ENCODE measurements at places on chromosomes 5 and 9. TPM values are rescaled to one million over a fixed set of nuclear protein-coding genes. Genes with fewer than 3 reads are reported as not detected.
A peak's percentile ranks its signal among the peaks of the same experiment; 100 is the strongest.

SUSD3 gene
- not detected for total RNA-seq

ANGPTL2 gene
- 17.5 TPM for total RNA-seq

MCC gene
- 27.2 TPM for total RNA-seq

OLFML2A gene
- 148 TPM for total RNA-seq

CDH6 gene
- total RNA-seq = 90.1 TPM

ANKH gene
- total RNA-seq = 20.3 TPM

FAM163B gene
- not detected for total RNA-seq

SLC34A1 gene
- not detected for total RNA-seq

LEAP2 gene
- total RNA-seq = 0.27 TPM

VPS13A gene
- 31.7 TPM for total RNA-seq

INSL6 gene
- total RNA-seq = not detected

DNA sequence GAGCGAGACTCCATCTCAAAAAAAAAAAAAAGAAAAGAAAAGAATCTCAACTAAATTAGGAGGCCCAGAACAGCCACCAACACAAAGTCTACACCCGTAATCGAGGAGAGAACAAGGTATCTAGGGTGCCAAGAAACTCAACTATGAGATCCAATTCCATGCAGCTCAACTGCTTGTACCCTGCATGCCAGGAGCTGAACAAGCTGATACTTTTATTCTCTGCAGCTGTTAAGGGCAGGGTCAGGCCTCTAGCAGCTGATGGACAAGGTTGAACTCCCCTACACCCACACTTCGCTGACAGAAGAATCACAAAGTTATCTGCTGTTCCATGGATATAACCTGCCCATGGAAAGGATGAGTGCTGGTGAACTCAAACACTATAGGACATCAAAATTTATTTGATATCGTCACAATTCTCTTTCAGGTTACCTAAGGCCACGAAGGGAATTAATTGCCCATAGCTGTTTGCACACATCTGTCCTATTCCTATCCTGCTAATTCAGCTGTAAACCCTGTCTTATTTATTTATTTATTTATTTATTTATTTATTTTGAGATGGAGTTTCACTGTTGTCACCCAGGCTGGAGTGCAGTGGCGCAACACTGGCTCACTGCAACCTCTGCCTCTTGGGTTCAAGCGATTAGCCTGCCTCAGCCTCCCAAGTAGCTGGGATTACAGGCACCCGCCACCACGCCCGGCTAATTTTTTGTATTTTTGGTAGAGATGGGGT is 20.7 kb downstream of the UBAP2 start:
- no peak overlapping the region for H3K27ac ChIP-seq
- DNase-seq = no peak

- DNase-seq = peak; percentile 10
- H3K27me3 ChIP-seq = no peaks in the 10 kb centered on the region
- H3K4me3 ChIP-seq = no peak overlapping the region
- no peak overlapping the region for H3K27ac ChIP-seq
Observed at GRCh38 chr5:175025077-175025476, 300.7 kb downstream of the MSX2 start.

DNA sequence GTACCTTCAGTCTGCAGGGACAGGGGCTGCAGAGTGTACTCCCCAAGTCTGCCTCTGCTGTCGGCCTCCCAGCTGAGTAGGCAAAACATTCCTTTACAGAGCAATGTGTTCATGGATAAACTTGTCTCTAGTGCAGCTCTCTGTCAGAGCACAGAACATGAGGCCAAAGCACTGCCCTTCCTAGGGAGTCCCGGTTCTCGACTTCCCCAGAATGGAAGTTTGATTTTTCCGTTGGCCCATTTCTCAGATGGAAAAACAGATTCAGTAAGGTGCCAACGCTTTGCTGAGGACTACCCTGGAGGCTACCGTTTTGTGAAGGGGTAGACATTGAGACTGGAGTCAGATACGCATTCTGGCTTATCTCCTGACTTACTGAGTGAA is 422 bp upstream of the TRIM32 start:
- H3K4me1 ChIP-seq = peaks cover 25% of the 10 kb centered on the region
- no peaks in the 10 kb centered on the region for H3K27me3 ChIP-seq
- DNase-seq = no peak
- H3K27ac ChIP-seq = peak overlapping the region; percentile 71

DNA sequence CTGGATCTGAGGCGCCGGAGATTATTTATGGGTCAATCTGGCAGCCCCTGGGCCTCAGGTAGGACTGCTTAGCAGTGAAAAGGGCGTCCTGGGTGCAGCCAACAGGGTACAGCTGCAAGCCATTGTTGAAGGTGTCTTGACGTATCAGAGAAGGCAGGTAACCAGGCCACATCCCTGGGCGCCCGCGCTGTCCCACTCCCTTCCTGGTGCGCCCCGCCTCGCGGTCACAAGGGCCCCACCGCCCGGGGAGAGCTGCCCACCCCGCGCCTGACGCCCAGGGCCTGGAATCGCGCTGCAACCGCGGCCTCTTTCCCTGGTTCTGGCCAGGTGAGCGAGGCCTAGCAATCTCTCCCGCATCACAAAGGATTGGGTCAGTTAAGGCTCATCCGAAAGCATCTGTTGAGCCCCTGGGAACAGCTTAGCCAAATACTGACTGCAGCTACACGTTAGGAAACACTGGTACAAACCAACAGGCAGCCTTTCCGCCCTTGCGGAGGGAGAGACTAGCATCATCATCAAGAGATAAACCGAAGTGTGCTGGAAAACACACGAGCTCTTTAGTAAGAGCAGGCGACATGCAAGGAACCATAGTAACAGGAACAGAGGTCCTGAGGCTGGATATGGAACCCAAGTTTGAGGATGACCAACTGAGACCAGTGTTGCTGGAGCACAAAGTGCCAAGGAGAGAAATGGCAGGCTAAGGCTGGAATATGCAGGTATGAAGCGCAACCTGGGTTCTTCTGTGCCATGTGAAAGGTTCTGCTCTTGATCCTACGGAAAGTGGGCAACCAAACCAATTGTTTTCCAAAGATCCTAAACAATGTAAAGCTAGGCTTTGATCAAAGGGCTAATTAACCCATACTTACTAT is 3.6 kb downstream of the RPS23 start:
- DNase-seq = no peak
- no peak overlapping the region for H3K4me3 ChIP-seq
- peaks cover 25% of the 10 kb centered on the region for H3K36me3 ChIP-seq
- no peaks in the 10 kb centered on the region for H3K27me3 ChIP-seq

DNA sequence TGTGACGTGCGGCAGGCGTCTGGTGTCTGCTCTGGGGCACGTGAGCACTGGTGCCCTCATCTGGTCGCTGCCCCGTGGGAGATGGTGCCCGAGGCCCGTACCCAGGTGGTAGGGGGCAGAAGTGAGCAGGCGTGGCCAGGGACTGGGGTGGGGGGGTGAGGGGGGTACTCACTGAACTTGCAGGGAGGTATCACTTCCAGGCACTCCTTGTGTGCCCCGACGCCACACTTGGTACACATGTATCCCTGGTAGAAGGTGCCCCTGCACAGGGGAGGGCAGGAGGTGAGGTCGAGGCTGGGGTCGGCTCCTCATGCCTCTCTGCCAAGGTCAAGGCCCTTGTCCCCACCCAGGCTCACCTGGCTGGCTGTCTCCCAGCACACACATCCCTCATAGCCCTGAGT is 45.2 kb upstream of the SARDH start:
- no peak for DNase-seq
- H3K4me3 ChIP-seq = no peak overlapping the region
- H3K36me3 ChIP-seq = no peaks in the 10 kb centered on the region
- no peaks in the 10 kb centered on the region for H3K27me3 ChIP-seq
- H3K27ac ChIP-seq = no peak overlapping the region
- peaks cover 3% of the 10 kb centered on the region for H3K4me1 ChIP-seq

DNA sequence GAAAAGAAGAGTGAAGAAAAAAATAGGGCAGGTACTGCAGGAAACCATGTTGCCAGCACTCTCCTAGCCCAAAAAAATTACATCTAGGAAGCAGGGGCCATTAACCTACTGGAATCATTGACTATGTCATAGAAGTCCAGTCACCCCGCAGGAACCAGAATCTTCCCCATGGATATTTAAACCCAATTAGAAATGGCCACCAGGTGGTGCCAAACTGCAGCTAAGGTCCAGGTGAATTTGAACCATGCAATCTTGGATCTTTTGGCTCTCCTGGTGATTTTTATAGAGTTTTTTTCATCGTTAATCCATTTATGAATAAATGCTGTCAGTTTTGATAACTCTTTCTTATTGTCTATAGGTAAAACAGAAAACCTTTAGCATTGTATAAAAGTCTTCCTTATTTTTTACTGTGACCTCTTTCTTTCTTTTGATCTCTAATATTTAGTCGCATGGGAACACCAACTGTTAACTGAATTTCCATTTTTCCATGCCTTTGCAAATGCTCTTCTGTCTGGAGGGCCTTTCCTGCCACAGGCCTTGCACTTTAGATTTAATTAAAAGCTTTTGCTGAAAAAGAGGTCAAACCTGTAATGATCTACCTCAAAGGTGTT is 147.5 kb upstream of the FGF10 start:
- no peak overlapping the region for H3K4me3 ChIP-seq
- H3K27me3 ChIP-seq = no peaks in the 10 kb centered on the region
- no peaks in the 10 kb centered on the region for H3K36me3 ChIP-seq
- DNase-seq = no peak
- no peak overlapping the region for H3K27ac ChIP-seq

DNA sequence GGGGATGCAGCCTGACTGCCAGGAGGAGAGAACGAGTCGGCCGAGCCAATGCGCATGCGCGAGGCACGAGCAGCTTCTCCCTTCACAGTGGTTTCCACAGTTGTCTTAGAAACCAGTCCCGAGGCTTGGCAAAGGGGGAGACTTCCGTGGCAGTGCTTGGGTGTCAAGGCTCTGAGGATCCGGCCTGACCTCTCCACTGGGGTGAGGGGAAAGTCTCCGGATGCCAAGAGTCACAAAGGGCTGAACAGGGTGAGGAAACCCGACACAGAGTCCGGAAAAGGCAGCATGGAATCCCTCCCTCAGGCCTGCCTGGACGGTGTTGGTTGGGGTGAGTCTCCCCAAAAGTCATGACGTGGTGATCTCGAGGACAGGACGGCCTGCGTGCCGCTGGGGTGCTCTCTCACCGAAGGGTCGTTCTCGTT is 475.5 kb downstream of the SPATA31A7 start:
- DNase-seq = no peak
- no peaks in the 10 kb centered on the region for H3K27me3 ChIP-seq
- no peak overlapping the region for H3K4me3 ChIP-seq
- H3K4me1 ChIP-seq = no peaks in the 10 kb centered on the region

DNA sequence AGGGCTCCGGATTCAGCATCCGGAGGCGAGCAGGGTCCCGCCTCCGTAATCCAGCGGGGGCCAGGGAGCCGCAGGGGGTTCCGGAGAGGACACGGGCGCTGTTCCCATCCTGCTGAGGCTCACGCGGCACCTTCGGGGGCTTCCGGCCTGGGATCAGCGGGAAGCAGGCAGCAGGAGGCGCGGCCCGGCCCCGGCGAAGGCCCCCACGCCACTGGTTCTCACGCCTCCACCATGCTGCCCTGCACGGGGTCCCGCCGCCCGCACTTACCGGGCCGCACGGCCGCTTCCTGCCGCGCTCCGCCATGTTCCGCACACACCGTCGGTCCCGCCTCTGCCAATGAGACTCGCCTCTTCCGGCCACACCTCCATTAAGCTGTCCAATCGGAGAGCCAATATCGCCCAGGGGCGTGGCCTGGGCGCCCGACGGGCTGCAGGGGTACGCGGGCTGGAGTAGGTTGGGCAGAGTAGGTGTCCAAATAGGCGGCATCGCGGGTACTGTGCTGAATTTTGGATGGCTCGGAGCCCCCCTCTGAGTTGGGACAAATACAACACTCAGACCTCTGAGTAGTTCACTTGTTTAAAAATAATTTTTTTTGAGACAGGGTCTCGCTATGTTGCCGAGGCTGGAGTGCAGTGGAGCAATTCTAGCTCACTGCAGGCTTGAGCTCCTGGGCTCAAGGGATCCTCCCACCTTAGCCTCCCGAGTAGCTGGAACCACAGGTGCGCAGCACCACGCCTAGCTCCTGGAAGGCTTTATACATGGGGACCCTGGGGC is at the start of gene SPOUT1:
Gene SPOUT1 (minus strand): TSS at position 318 of the 775 bp plus-strand sequence. CDS start 14 bp downstream, at position 304.
- H3K4me1 ChIP-seq = peaks cover 7% of the 10 kb centered on the region
- H3K36me3 ChIP-seq = peaks cover 5% of the 10 kb centered on the region
- H3K27ac ChIP-seq = peak within 1 kb of the TSS; percentile 57

DNA sequence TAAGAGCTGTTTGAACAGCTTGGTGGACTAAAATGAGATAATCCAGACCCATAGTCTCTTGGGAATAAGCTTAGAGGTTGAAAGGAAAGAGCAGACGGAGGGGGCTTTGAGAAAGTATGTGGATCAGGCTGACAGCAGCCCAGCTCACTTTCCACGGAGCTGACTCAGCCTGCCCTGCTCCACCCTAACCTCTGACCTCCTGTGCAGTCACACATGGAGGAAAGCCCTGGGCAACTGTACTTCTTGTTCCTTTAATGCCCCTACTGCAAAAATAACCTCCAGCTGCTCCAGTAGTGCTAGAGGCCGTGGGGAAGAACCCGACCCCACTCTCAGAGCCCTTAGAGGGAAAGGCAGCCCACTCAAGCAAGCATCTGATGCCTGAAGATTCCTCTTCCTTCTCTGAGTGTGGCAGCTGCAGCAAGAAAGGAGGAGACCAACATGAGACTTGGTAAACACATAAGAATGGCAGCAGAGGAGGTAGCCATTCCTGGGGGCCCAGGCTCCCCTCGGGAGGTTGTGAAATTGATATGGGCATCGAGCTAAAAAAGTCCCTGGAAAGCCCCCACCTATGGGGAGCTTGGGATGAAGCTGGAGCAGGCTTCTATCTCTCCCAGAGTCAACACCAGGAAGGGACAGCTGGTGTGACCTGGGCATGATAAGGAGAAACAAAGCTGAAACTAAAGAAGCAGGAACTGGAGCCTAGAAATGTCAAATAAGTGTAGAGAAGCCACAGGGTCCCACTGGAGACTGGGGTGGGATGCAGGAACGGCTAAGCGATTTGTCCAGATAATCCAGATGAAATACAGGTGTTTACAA is 204.3 kb downstream of the PIK3R1 start:
- H3K27me3 ChIP-seq = no peaks in the 10 kb centered on the region
- H3K27ac ChIP-seq = no peak overlapping the region

DNA sequence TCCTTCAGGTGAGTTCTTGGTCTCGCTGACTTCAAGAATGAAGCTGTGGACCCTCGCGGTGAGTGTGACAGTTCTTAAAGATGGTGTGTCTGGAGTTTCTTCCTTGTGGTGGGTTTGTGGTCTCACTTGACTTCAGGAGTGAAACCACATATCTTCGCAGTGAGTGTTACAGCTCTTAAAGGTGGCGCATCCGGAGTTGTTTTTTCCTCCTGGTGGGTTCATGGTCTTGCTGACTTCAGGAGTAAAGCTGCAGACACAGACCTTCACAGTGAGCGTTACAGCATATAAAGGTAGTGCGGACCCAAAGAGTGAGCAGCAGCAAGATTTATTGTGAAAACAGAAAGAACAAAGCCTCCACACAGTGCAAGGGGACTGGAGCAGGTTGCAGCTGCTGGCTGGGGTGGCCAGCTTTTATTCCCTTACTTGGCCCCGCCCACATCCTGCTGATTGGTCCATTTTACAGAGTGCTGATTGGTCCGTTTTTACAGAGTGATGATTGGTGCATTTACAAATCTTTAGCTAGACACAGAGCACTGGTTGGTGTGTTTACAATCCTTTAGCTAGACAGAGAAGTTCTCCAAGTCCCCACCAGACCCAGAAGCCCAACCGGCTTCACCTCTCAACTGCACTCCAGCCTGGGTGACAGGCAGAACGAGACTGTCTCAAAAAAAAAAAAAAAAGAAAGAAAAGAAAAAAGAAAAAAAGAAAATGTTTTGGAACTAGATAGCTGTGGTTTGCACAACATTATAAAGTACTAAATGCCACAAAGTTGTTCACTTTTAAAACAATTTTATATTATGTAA is 9.1 kb upstream of the ERMP1 start:
- no peak overlapping the region for H3K27ac ChIP-seq
- H3K36me3 ChIP-seq = no peaks in the 10 kb centered on the region
- H3K27me3 ChIP-seq = peaks cover 52% of the 10 kb centered on the region
- no peak overlapping the region for H3K4me3 ChIP-seq

- H3K4me1 ChIP-seq = peaks cover 79% of the 10 kb centered on the region
- no peak overlapping the region for H3K4me3 ChIP-seq
- H3K36me3 ChIP-seq = no peaks in the 10 kb centered on the region
- no peaks in the 10 kb centered on the region for H3K27me3 ChIP-seq
Observed at GRCh38 chr5:14261235-14261634, 118.1 kb downstream of the TRIO start.
